ENCODE measurements at places on chromosomes 3 and 15.

- DNase-seq = no peak
Observed at GRCh38 chr15:56261854-56262509, 18.3 kb upstream of the RFX7 start.

DNA sequence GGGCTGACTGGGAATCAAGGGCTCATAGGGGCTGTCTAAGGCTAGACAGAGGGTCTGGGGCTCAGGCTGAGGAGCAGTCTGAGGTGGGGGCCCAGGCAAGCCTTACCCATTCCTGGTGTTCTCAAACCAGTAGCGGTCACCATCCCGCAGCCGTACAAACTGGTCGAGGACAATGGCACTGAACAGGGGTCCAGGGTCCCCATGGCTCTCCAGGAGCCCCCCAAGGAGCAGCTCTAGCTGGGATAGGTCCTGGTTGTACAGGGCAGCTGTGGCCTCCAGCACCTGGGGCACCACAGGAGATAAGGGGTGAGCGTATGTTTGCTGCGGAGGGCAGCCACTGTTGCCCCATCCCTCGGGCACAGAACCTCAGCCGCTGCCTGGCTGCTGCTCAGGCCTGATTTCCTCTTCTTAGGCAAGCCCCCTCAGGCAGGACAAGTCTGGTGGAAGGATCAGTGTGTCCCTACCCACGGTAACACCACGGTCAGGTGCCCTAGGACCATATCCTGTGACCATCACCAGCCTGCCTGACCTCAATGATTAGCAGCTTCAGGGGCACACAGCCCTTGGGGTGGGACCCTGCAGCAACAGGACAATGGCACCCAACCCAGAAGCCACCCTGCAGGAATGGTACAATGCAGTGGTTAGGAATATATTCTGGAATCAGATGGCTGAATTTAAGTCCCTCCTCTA lies 5.9 kb downstream of the DUOX2 start:
- DNase-seq = no peak

- no peak for DNase-seq
Observed at GRCh38 chr15:62606376-62607113, 436.0 kb upstream of the TPM1 start.

- DNase-seq = no peak
Observed at GRCh38 chr3:189622629-189623028, 8.6 kb upstream of the TP63 start.

DNA sequence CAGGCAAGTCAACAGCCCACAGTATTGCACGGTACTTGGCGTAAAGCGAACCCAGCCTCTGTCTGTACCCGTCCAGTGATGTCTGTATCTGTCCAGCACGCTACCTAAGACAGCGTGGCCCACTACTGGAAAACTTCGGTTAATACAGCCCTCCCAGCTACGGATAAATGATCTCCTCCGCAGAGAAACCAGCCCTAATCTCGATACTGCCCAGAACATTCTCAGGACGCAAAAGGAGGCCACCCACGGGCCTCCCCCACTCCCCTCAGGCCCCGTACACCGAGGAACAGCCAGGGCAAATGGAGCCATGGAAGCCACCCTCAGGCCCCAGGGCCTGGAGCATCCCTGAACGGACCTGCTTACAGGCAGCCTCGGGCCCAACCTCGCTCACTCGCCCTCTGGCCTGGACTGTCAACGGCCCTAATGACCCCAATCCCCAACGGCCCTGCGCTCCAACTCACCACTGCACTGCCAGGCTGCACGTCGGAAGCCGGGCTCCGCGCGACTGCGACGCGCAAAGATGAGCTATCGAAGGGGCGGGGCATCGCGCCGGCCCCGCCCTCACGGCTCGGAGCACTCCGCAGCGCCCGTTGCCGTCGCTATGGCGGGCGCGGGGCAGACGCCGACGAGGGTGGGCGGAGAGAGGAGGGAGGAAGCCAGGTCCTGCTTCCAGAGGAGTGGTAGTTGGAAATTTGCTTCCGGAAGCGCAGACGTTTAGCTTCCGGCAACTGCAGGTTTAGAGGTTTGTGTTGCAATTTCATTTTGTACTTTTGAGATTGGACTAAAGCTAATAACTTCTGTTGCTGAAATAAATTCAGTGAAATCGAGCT lies at the start of gene SKIC8:
TSS of gene SKIC8 (minus strand) at position 509 of the 830 bp plus-strand sequence. CDS start 3,923 bp downstream, outside the sequence.
- peak; percentile 92 for DNase-seq
